Left kidney (tissue), 8 donors: ENCODE measurements at places on chromosomes 4 and X.
A peak's percentile ranks its signal among the peaks of the same experiment; 100 is the strongest.

GRCh38 chr4:71300964-71301363 is 37.9 kb upstream of the SLC4A4 start:
- DNase-seq: no peak

GRCh38 chrX:70480660-70481018 is 36.0 kb downstream of the DLG3 start:
- DNase-seq: no peak

DNA sequence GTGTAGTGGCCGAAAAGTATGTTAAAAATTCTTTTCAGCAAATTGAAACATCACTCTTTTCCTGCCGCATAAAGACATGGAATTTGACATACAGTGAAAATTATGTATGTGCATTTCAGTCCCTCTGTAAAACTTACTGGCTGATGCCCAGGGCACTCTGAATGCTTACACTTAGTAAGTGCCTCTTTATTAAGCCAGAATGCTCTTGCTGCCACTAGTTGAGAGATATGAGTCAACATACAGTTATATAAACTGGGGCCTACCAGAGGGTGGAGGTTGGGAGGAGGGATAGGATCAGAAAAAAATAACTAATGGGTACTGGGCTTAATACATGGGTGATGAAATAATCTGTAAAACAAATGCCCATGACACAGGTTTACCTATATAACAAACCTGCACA is 38.1 kb upstream of the TRPC5 start:
- DNase-seq: no peak

GRCh38 chr4:168411318-168412150 is 68.8 kb downstream of the DDX60L start:
- no peak for DNase-seq

GRCh38 chr4:38334791-38335190 is 329.2 kb upstream of the KLF3 start:
- DNase-seq: no peak

DNA sequence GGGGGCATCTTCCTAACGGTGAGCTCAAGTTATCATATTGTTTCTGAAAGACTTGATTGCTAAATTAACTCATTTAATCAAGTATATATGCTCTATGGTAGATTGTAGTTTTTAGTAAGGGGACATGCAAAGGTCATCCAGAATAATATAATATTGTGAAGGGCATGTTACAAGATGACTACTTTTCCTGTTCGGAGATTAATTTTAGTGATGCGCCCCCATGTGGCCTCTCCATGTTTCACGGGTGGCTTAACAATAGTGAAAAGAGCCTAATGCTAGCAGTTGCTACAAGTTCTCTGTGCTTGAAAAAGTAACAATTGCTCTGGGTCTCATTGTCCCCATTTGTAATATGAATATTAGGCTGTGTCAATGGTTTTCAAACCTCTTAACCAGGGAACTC is 12.2 kb downstream of the SMPX start:
- no peak for DNase-seq

DNA sequence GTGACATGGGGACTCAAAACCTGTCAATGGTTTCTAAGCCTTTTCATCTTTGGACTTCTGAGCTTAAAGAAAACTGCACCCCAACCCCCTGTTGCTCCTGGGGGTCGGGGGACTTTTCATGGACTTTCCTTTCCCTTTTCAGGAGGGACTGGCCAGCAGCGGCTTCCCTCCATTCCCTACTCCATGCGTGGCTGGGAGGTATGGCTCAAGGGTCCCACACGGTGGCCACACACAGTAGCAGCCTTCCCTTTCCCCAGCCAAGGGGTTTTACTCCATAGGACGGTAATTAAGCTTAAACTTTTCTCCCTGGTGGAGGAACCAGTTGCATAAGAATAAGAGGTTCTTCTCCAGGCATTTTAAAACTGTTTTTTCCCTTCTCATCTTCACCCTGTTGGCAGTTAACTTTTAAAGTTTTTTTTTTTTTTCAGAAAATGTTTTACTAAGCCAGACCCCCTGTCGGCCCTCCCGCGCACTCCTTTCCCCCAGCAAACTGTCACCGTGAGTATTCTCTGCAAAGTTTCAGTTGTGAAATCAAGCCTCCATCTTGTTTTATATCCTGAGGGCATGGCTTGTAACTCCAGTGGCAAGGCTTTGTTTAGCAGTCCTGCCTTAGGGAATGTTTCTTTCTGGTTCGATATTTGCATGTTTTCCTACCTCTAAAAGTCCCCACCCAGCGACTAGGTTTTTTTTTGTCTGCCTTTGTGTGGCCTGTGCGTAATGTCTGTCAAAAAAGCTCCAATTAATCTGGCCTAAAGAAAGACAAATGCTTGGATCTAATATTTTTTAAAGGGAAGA is 325.7 kb downstream of the TLL1 start:
- DNase-seq: no peak

DNA sequence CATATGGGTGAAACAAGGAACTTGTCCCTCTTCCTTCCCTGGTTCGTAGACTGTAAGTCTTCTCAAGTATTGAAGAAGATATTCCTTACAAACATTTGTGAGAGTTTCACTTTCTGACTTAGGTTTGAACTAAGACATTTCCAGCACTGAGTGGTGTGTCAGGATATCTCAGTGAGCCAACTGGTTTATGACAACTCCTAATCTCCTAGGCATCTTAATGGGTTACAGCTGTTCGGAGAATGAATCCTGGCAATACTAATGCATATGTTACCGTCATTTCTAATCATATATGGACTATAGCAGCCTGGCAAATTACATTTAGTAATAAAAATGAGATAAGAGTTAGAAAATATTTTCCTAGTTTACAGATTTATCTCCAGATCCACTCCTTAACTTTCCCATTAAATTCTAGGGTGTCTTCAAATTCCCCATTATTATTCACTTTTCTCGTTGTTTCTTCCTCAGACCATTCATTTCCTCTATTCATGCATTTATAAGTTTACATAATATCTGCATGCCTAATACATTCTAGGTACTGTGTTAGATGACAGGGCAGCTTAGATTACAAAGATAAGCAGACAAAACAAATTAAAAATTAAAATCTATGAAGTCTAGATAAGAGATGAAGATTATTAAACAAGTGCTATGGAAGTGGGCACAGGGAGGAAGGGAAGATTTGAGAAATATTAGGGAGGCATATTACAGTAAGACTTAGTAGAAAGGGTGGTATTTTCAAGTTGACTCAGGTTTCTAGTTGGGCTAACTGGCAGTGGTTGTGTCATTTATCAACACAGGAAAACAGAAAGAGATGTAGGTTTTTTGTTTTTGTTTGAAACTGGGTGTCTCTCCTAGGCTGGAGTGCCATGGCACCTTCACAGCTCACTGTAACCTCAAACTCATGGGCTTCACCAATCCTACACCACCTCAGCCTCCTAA is 173.9 kb downstream of the WDFY3 start:
- DNase-seq: no peak

GRCh38 chr4:104488151-104488550 is 6.5 kb downstream of the CXXC4 start:
- no peak for DNase-seq

GRCh38 chr4:182065255-182065654 is 177.9 kb upstream of the TENM3 start:
- no peak for DNase-seq

GRCh38 chr4:139282721-139283075 is 2.7 kb upstream of the MGARP start:
- no peak for DNase-seq

GRCh38 chr4:76342191-76342590 is 35.7 kb downstream of the STBD1 start:
- DNase-seq: no peak

DNA sequence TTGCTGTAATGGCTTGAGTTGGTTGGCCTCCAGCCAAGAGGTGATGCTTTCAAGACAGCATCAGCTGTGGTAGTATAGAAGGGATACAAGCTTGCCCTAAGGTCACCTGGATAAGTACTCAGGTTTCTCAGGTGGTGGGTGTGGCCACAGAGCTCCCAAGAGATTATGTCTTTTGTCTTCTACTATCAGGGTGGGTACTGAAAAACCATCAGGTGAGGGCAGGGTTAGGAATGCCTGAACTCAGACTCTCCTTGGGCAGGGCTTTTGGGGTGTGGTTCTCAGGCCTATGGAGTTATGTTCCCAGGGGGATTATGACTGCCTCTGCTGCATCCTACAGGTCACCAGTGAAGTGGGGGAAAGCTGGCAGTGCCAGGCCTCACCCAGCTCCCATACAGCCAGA is 654.6 kb upstream of the GALNT7 start:
- DNase-seq: no peak

- no peak for DNase-seq
These were observed 23.5 kb upstream of the CA5B start for GRCh38 chrX:15714529-15714928.

- peak; percentile 70 for DNase-seq
These were observed 648 bp upstream of the MSMO1 start for GRCh38 chr4:165326831-165327210.

DNA sequence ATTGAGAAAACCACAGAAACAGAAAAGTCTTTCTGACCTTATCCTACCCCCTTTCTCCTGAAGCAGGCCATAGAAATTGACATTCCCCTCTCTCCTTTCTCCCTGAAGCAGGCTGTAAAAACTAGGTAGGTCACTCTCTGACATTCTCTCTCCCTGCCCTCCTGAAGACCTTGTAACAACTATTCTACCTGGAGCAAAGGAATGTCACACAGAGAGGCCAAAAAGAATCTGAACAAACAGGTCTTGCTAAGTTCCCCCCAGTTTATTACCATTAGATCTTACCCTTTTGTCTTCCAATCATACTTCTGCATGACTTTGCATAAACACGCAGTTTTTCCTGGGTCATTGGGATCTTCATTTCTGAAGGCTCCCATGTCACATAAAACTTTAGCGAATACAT is 198.3 kb upstream of the GYPA start:
- DNase-seq: no peak

DNA sequence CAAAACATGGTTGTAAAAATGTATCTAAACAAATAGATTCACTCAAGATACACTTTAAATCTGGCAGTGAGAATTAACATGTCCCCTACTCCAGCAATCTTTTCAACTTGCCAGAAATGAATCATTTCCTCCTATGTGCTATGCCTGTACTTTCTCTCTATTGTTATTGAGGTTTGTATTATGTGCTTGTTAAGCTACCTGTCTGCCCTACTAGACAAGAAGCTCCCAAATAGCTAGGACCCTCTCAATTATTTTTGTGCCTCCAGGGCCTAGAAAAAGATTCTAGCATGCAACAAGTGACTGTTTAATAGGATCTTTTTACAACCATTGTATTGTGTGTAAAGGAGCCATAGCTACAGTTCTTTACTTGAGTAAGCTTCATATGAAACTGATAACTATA is 3.5 kb upstream of the SAP30 start:
- no peak for DNase-seq

DNA sequence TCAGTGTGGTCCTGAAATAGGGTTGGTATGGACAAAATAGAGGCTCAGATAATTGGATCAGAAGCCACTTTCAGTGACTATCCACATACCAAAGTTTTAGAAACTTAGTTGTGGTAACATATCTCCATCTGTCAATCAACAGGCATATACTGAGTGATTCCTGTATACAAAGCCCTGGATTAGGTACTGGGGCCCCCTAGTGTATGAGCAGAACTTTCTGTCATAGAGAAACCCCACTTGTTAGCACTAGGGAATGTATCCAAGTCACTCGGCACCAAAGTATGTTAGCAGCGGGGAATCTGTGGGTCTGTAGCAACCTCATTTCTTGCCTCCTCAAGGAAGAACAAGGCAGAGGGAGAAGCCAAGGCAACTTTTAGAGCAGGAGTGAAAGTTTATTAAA is 50.7 kb downstream of the MAP7D3 start:
- DNase-seq: no peak

DNA sequence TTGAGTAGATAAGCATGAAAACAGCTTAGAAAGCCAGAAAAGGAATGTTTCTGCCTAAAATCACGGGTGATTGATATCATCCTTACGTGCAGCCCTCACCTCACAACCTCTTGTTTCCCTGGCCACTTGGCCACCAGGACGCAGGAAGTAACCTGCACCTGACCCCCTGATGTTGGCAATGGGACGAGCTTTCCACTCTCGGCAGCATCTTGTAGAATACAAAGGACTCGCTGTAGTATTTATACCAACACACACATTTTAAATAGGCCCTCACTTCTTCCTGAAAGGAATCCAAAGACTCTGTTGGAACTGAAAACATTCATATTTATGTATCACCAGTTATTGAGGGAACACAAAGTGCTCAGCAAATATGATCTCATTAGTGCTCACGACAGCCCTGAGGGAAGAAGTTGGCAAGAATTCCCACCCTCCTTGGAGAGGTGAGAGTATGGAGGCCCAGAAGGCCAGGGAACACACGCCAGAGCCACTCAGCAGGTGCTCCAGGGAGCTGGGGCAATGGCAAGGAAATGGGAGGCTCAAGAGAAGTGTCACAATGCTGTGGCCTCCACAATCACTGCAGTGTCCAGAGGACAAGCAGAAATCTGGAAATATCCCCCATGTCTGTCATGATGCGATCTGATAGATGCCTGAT is 103.3 kb upstream of the KIT start:
- DNase-seq: no peak

- no peak for DNase-seq
These were observed 14.3 kb downstream of the H2BW1 start for GRCh38 chrX:103999234-103999633.

DNA sequence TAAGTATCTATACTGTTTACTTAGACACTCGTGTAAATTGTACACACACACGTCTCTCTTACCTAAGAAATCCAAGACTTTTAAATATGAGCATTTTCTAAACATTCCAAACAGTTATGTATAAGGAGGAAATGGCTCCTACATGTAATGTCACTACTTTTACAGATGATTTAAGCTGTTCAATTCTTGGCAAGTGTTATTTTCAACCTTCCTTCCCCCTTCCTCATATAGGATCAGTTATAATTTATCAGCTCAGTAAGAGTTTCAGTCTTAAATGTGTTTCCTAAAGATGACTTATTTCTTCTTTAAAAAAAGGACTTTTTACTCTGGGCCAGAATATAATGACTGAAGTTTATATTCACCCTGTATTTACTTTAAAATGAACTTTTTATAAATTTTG is 601.1 kb downstream of the ANKRD50 start:
- no peak for DNase-seq

DNA sequence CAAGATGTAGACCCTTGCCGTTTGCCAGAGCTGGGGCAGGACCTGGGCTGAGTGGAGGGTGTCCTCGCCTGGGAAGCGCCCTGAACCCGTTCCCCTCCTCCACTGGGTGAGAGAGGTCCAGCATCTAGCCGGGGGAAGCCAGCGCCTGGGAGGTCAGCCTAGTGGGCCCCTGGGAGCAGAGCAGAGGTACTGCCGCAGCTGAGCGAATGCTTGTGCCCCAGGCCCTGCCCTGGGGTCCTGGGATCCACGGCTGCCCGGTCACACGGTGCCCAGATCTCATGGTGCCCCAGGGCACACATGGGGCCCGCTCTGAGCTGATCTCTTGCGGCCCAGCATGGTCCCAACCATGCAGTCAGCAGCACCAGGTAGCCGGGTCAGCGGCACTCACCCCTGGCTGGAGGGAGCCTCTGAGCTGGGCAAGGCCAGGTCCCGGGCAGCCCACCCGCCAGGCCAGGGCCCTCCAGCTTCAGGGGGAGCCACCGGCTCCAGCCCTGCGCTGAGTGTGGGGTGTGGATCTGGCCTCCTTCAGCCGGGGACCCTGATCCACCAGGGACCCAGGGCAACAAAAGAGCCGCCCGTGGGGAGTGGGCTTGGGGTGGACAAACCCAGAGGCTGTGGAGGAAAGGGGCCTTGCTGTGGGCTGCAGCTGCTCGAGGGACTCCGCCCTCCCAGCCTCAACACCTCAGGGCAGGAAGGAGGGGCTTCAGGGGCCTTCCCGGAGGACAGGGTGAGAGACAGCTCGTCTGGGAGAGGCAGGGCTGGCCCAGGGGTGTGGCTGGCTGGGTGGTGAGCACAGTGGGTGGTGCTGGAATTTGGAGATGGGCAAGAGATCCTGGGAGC is 4.1 kb upstream of the CPLX1 start:
- DNase-seq: no peak
